ENCODE measurements at places on chromosomes 12 and 14.

DNA sequence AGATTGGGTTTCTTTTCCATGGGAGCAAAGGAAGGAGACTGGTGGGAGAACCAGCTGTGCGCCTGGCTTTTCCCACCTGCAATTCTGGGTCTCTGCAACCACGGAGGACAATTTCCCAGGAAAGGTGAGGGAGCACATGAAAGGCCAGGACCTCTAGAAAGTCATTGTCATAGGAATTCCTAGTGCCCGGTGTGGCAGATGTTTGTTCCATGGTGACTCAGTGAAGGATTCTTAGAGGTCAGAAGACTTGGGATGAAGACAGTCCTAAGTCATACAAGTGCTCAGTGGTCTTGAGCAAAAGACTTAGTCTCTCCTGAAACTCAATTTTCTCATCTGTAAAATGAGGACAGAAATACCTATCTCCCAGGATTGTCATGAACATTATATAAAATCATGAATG lies 51.3 kb downstream of the KCNA5 start:
- H3K4me1 ChIP-seq, result no peaks in the 10 kb centered on the region
- H3K27ac ChIP-seq, result no peak overlapping the region
- DNase-seq, result no peak

DNA sequence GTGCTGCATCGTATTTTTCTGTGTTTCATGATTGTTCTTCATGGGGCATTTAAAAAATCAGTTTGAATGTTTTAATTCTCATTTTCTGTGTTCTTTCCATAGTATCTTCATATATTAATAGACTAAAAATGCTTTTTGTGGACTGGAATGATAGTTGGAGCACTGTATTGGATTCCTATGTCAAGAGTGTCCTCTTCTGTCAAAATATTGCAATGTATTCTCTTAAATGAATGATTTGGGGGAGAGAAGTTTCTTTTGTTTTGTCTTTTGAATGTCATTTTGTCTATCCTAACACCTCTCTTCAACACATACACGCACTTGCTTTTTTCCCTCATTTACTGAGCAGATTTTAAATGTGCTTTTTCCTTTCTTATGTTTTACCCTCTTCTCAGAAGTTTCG lies 4.7 kb upstream of the EIF2S3B start:
- DNase-seq, result no peak
- no peaks in the 10 kb centered on the region for H3K36me3 ChIP-seq
- no peak overlapping the region for H3K4me3 ChIP-seq
- H3K27ac ChIP-seq, result no peak overlapping the region

DNA sequence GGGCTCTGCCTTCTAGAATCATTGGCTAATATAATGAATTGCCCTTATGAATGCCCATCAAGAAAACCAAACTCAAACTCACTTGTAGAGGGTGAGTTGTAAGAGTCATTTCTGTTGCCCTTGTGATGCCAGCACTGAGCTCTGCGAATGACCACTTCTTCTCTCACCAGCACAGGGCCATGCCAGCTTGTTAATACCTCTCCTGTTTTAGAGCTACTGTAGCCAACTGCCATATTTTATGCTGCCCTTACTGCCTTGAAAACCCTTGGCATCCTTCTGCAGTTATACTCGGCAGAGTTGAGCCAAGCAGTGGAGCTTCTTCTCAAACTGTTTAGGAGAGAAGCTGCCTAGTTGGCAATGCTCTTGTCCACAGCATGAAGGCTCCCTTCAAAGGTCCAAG lies 8.1 kb downstream of the KRT75 start:
- no peaks in the 10 kb centered on the region for H3K4me1 ChIP-seq
- no peaks in the 10 kb centered on the region for H3K36me3 ChIP-seq
- H3K27me3 ChIP-seq, result no peaks in the 10 kb centered on the region
- H3K27ac ChIP-seq, result no peak overlapping the region
- DNase-seq, result no peak

DNA sequence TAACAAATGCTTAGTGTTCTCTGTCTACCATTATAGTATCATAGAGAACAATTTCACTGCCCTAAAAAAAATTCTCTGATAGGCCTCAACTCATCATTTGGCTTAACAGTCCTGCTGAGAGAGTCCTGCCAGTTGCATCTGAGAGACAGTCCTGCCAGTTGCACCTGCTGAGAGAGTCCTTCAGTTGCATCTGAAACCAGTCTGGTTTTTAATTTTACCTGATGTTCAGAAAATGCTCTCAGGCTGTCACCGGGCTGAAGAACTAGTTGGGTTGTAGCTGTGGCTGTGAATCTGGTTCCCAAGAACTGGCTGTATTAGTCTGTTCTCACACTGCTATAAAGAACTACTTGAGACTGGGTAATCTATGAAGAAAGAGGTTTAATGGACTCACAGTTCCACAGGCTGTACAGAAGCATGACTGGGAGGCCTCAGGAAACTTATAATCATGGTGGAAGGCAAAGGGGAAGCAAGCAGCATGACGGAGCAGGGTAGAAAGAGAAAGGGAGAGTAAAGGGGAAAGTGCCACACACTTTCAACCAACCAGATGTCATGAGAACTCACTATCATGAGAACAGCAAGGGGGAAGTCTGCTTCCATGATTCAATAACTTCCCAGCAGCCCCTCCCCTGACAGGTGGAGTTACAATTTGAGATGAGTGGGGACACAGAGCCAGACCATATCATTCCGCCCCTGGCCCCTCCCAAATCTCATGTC lies 51.6 kb downstream of the PRKCH start:
- no peak overlapping the region for H3K4me3 ChIP-seq
- H3K36me3 ChIP-seq, result peaks cover 5% of the 10 kb centered on the region
- no peak for DNase-seq
- no peaks in the 10 kb centered on the region for H3K4me1 ChIP-seq

- no peaks in the 10 kb centered on the region for H3K36me3 ChIP-seq
- no peak overlapping the region for H3K27ac ChIP-seq
- H3K27me3 ChIP-seq, result no peaks in the 10 kb centered on the region
- no peak overlapping the region for H3K4me3 ChIP-seq
Measured at GRCh38 chr14:78157494-78158437, 12.4 kb upstream of the NRXN3 start.

GRCh38 chr12:100127766-100128511 lies 14.7 kb downstream of the BLTP3B start:
- peak overlapping the region; percentile 22 for H3K27ac ChIP-seq
- H3K36me3 ChIP-seq, result no peaks in the 10 kb centered on the region
- no peak for DNase-seq
- no peak overlapping the region for H3K4me3 ChIP-seq
- H3K4me1 ChIP-seq, result peaks cover 22% of the 10 kb centered on the region

DNA sequence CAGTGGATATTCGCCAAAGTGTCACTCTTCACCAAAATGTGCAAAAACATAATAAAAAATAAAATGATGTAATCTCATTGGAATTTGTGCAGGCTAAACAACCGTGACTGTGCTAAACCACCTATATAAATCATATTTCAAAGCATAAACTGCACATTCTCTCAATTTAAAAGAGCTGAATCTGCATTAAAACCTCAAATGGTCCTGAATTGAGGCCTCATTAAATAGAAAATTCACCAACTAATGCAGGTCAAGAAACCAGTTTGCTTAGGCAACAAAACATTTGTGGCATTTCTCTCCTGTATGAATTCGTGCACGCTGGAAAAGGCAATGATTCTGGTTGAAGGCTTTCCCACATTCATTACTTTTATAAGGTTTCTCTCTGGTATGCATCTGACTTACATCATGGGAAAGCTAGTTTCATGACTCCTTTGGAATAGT lies 80.1 kb upstream of the IFNG-AS1 start:
- no peaks in the 10 kb centered on the region for H3K36me3 ChIP-seq
- DNase-seq, result no peak
- H3K4me3 ChIP-seq, result no peak overlapping the region
- no peaks in the 10 kb centered on the region for H3K27me3 ChIP-seq
- H3K27ac ChIP-seq, result peak overlapping the region; percentile 30

DNA sequence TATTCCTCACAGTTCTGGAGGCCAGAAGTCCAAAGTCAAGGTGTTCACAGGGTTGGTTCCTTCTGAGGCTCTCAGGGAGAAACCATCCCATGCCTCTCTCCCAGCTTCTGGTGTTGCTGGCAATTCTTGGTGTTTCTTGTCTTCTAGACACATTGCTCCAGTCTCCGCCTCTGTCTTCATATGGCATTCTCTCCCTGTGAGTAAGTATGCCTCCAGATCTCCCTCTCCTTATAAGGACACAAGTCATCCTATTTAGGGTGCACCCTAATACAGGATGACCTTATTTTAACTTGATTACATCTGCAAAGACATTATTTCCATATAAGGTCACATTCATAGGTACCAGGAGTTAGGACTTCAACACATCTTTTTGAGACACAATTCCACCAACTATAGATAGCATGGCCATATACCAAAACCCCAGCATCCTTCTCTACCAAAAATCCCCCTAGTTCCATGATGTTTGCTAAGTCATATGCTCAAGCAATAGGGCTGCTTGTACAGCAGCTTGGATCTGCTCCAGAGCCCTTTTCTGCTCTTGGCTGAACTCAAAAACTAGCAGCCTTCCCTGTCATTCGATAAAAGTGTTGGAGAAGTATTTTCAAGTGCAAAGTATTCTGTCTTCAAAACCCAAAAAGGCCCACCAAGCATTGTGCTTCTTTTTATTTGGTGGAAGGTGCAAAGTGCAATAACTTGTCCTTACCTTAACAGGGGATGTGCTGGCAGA lies 79.2 kb upstream of the CMKLR1 start:
- H3K4me3 ChIP-seq, result no peak overlapping the region
- no peak for DNase-seq
- H3K27ac ChIP-seq, result peak overlapping the region; percentile 50
- H3K36me3 ChIP-seq, result no peaks in the 10 kb centered on the region
- H3K27me3 ChIP-seq, result no peaks in the 10 kb centered on the region

GRCh38 chr14:23078692-23079116 lies 16.2 kb downstream of the ACIN1 start:
- H3K4me3 ChIP-seq, result no peak overlapping the region
- H3K27ac ChIP-seq, result peak overlapping the region; percentile 69
- H3K4me1 ChIP-seq, result no peaks in the 10 kb centered on the region
- H3K27me3 ChIP-seq, result no peaks in the 10 kb centered on the region
- H3K36me3 ChIP-seq, result peaks cover 90% of the 10 kb centered on the region

DNA sequence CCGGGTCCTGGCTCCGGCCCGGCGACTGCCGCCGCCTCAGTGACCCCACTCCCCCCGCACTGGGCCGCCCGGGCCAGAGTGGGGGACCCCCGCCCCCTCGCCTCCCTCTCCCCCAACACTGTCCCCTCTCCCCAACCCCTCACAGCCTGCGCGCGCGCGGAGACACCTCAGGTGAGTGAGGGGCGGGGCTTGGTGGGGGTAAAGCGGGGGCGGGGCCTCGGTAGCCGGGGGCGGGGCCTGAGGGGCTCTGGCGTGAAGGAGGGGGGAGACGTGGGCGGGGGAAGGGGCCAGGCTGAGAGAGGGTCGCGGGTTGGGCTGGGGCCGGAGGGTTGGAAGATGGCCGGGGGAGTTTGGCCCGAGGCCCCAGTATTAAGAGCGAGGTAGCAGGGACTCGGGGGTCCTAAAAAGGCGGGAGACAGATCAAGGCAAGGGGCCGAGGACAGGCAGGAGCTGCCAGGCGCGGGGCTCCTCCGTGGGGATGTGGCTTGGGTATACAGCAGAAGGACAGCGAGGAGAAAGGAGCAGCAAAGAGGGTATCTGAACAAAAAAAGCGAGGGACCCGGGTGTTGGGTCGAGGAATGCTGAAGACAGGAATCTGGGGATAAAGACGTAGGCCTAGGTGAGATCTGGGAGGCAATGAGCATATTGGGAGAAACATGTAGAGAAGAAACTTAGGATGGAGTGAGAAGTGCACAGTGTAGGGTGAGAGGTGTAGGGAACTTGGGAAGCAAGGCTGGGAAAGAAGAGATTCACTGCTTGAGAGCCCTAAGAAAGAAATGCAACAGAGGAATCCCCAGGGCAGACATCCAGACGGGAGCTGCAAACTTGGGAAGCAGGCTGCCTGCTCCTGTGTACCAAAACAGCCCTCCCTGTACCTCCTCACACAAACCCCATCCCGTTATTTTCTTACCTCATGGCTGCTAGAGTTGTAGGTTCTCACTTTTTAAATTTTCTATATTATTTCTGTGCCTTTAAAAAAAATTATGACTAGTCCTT lies 10.8 kb downstream of the SUOX start:
- DNase-seq, result peak; percentile 32
- H3K36me3 ChIP-seq, result peaks cover 27% of the 10 kb centered on the region
- H3K4me1 ChIP-seq, result no peaks in the 10 kb centered on the region
- no peaks in the 10 kb centered on the region for H3K27me3 ChIP-seq
- peak overlapping the region; percentile 96 for H3K4me3 ChIP-seq
- peak overlapping the region; percentile 88 for H3K27ac ChIP-seq

DNA sequence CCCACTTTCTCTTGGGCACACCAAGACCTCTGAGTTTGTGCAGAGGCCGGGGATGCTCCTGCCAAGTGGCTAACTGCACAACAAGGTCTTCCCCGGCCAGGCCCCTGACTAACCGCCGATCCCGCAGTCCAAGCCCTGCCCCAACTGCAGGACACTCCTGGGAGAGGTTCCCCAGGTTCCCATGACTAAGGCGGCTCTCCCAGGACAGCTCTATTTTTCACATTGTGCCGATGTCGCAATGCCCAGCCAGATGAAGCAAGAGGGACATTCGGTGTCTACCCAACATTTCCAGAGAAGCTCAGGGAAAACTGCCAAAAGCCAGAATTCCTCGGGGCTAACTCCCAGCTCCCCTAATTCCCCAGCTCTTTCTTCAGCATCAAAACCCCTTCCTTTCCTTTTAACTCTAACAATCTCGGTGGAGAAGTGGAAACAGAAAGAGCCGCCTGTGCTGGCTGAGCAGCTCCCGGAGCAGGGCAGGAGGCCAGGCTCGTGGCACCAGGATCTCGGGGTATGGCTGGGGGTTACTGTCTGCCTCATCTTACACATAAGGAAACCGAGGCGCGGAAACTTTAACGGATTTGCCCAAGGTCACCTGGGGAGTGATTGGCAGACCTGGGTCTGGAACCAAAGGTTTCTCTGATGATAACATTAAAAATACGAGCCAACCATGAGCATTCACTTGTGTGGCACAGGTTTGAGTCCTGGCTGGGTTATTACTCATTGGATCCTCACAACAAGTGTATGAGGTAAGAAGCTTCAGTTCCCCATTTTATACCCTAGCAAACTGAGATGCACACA lies 318.2 kb downstream of the BCL11B start:
- peak; percentile 90 for DNase-seq
- no peaks in the 10 kb centered on the region for H3K36me3 ChIP-seq
- no peak overlapping the region for H3K4me3 ChIP-seq
- no peak overlapping the region for H3K27ac ChIP-seq
- H3K27me3 ChIP-seq, result no peaks in the 10 kb centered on the region
